ENCODE measurements at places on chromosomes 13 and 19.

- DNase-seq, result no peak
Observed at GRCh38 chr19:32599736-32600157, 18.8 kb downstream of the PDCD5 start.

DNA sequence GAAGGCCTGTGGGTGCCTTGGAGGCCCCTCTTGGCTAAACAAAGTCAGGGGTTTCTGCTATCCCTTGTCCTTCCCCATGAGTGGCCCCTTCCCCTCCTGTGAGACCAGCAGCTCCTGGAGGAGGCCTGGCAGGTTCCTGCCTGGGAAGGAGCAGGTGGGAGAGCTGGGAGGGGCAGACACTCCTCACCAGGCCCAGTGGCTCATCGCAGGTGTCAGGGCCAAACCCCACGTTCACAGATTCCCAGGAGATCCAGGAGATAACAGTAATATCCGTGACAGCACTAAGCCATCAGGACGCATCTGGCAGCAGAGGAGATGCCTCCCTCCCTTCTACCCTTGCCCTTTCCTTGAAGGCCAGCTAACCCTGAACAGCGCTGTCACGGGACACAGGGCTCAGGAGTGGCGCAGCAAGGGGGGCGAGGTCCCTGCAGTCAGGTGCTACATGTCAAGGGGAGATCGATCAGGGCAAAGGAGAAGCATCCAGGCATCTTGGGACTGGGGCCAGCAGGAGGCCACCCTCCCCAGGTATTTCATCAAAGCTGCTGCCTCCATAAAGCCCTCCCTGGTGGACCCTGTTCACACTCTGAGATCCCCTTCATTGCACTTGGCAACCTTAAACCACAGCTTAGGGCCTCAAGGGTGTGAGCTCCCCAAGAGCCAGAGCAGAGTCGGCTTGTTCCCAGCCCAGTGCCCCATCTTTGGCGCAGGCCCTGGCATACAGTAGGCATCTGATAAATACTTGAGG is 4.8 kb downstream of the CEBPA start:
- no peak for DNase-seq

- no peak for DNase-seq
Observed at GRCh38 chr13:77728265-77729125, 31.0 kb downstream of the SLAIN1 start.

DNA sequence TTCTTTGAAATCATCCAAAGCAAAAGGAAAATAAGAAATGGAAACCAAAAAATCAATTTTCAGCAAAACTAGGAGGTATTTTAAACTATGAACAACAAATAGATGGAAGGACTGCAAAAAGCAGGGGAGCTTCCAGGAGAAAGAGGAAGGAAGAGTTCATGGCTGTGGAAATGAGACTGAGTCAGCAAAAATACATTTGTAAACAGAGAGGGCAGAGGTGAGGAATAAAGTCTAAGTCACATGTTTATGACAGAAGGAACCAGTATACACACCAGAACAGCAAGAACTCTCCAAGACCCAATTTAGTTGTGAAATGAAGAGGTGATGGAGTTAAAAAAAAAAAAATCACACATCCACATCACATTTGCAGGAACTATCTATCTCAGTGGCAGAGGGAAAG is 69.6 kb downstream of the RNASEH2B start:
- no peak for DNase-seq

DNA sequence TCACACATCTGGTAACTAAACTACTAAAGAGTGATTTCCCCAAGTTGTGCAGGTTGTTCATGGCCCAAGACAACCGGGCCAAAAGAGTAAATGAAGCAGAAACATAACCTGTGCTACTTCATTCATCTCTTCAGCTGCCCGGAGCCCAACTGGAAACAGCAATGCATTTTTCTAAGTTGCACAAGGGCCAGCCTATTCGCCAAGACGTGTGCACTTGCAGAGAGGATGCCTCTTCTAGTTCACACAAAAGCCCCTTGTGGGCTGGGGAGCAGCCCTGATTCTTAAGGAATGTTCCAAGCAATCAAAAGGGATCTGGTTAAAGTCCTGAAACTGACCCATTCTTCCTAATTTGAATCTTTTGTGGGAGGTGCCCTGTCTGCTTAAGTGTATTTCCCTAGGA is 275.8 kb downstream of the SHISA2 start:
- no peak for DNase-seq
